NAMALWA (cell line): ENCODE measurements at places on chromosomes 1 and 21.

GRCh38 chr1:24586970-24587820 is 31.3 kb downstream of the NCMAP start:
- DNase-seq, result peak; percentile 83

DNA sequence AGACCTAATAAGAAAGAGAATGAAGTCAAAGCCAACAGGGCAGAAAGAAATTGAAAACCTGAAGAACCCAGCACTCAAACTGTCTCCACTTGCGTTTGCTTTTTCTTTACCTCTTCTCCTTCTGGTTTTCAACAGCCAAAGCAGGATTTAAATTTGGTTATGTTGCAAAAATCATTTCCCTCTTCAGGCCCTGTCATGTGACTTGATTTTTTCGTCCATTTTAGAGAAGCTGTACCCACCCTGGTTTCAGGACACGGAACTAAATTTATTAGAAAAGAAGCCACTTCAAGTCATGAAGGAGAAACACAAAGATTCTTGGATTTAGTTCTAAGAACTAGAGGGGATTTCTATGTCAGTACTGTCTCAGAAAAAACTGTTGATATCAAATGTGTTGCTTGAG is 1.0 kb upstream of the SYNJ1 start:
- no peak for DNase-seq

GRCh38 chr1:111955755-111956154 is 33.7 kb downstream of the KCND3 start:
- no peak for DNase-seq

- DNase-seq, result no peak
These were observed 13.8 kb downstream of the ENSA start for GRCh38 chr1:150615346-150616201.

DNA sequence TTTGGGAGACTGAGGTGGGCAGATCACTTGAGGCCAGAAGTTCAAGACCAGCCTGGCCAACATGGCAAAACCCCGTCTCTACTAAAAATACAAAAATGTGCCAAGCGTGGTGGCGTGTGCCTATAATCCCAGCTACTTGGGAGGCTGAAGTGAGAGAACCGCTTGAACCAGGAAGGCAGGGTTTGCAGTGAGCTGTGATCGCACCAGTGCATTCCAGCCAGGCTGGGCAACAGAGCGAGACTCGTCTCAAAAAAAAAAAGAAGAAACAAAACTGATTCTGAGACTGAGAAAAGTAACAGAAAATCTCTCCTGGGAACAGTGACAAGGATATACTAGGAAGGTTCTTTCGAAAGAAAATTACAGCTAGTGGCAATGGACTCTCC is 20.9 kb downstream of the USP48 start:
- peak; percentile 73 for DNase-seq
